Right lobe of liver (tissue), 6 donors: ENCODE measurements at places on chromosomes 3 and 15. TPM values are rescaled to one million over a fixed set of nuclear protein-coding genes. Genes with fewer than 3 reads are reported as not detected.
A peak's percentile ranks its signal among the peaks of the same experiment; 100 is the strongest.

- H3K27me3 ChIP-seq = no peaks in the 10 kb centered on the region
Observed at GRCh38 chr3:111723293-111724215, 128.4 kb upstream of the ZBED2 start.

DNA sequence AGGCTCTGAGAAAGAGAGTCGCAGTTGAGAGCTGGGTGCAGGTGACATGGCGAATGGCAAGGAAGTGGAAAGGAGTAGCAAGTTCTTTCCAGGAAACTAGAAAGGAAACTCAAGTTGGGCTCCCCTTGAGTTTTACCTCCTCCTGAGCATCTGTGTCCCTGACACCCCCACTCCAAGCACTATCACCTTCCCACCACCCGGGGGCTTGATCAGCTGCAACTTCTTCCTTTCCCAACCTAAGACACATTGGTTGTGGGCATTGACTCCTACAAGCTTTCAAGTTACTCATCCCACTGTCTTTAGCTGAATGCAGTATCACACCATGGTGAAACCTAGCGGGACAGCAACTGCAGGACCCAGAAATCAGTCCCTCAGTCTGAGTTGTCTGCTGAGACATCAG is 256.6 kb upstream of the NR2F2 start:
- no peak for DNase-seq
- no peaks in the 10 kb centered on the region for H3K4me1 ChIP-seq
- no peak overlapping the region for H3K4me3 ChIP-seq
- no peaks in the 10 kb centered on the region for H3K27me3 ChIP-seq
- no peaks in the 10 kb centered on the region for H3K36me3 ChIP-seq

GRCh38 chr3:43790476-43790875 is 99.7 kb downstream of the ABHD5 start:
- H3K27ac ChIP-seq = no peak overlapping the region
- no peaks in the 10 kb centered on the region for H3K27me3 ChIP-seq
- no peak overlapping the region for H3K4me3 ChIP-seq
- DNase-seq = no peak
- H3K4me1 ChIP-seq = no peaks in the 10 kb centered on the region

- no peaks in the 10 kb centered on the region for H3K4me1 ChIP-seq
- no peaks in the 10 kb centered on the region for H3K36me3 ChIP-seq
- H3K27me3 ChIP-seq = no peaks in the 10 kb centered on the region
- no peak for DNase-seq
- H3K27ac ChIP-seq = no peak overlapping the region
- H3K4me3 ChIP-seq = no peak overlapping the region
Observed at GRCh38 chr3:105348307-105348706, 18.4 kb upstream of the ALCAM start.

The C3orf49 gene
- total RNA-seq = not detected

DNA sequence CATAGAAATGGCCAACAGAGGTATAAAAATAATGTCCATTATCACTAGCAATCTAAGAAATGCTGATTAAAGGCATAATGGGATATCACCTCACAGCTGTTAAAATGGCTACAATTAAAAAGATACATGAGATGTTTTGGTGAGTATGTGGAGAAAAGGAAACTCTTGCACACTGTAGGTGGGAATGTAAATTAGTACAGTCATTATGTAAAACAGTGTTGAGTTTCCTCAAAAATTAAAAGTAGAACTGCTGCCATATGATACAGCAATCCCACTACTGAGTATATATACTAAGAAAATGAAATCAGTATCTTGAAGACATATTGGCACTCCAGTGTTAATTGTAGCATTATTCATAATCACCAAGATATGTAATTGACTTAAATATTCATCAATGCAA is 982.2 kb upstream of the EPHA6 start:
- H3K36me3 ChIP-seq = no peaks in the 10 kb centered on the region
- no peak for DNase-seq
- no peaks in the 10 kb centered on the region for H3K4me1 ChIP-seq
- H3K4me3 ChIP-seq = no peak overlapping the region
- no peak overlapping the region for H3K27ac ChIP-seq

DNA sequence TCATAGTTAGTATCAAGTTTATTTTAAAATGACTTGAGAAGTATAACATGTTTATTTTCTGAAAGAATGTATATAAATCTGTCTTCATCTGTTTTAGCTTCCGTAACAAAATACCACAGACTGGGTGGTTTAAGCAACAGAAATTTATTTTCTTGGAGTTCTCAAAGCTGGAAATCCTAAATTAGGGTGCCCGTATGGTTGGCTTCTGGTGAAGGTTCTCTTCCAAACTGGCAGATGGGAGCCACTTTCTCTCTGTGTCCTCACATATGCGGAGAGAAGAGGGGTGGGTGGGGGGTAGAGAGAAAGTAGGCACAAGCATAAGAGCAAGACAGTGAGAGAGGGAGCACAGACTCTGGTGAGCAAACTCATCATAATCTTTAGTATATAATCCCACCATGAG is 142.3 kb downstream of the ZIC1 start:
- no peak overlapping the region for H3K27ac ChIP-seq
- H3K4me1 ChIP-seq = no peaks in the 10 kb centered on the region
- no peaks in the 10 kb centered on the region for H3K36me3 ChIP-seq
- no peak for DNase-seq

DNA sequence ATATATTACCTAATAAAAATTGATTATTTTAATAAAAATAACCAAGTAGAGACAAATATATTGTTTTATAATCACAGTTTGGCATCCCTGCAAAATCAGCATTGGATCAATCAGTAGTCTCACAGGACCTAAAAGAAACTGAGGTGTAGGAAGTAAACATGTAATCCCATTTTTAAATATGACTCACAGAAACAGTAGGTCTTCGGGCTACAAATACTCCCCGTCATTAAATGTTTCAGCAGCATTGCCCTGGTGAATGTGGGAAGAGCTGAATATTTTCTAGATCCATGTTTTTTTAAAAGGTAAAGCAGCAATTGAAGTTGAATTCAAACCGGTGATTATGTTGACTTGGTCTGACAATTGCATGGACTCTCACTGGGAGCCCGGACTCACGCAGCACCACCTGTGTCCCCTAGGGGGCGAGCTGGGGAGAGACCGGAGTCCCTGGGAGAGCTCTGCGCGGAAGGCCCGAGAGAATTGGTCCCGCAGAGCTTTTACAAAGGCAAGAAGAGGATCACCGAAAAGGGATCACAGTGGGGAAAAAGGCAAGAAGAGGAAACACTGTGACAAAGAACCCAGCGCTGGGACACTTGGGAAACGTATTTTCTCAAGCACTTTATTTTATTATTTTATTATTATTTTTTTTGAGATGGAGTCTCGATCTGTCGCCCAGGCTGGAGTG is 17.2 kb upstream of the USP3 start:
- H3K36me3 ChIP-seq = no peaks in the 10 kb centered on the region
- H3K27me3 ChIP-seq = no peaks in the 10 kb centered on the region
- no peaks in the 10 kb centered on the region for H3K4me1 ChIP-seq
- no peak overlapping the region for H3K4me3 ChIP-seq

GRCh38 chr15:63332367-63333124 is 49.1 kb downstream of the CA12 start:
- DNase-seq = no peak
- H3K27me3 ChIP-seq = no peaks in the 10 kb centered on the region
- H3K27ac ChIP-seq = no peak overlapping the region
- no peaks in the 10 kb centered on the region for H3K36me3 ChIP-seq
- no peak overlapping the region for H3K4me3 ChIP-seq

- H3K36me3 ChIP-seq = no peaks in the 10 kb centered on the region
- no peak overlapping the region for H3K27ac ChIP-seq
- DNase-seq = no peak
- peaks cover 17% of the 10 kb centered on the region for H3K4me1 ChIP-seq
- H3K27me3 ChIP-seq = no peaks in the 10 kb centered on the region
- no peak overlapping the region for H3K4me3 ChIP-seq
Observed at GRCh38 chr3:123809597-123809996, 74.5 kb downstream of the MYLK start.

DNA sequence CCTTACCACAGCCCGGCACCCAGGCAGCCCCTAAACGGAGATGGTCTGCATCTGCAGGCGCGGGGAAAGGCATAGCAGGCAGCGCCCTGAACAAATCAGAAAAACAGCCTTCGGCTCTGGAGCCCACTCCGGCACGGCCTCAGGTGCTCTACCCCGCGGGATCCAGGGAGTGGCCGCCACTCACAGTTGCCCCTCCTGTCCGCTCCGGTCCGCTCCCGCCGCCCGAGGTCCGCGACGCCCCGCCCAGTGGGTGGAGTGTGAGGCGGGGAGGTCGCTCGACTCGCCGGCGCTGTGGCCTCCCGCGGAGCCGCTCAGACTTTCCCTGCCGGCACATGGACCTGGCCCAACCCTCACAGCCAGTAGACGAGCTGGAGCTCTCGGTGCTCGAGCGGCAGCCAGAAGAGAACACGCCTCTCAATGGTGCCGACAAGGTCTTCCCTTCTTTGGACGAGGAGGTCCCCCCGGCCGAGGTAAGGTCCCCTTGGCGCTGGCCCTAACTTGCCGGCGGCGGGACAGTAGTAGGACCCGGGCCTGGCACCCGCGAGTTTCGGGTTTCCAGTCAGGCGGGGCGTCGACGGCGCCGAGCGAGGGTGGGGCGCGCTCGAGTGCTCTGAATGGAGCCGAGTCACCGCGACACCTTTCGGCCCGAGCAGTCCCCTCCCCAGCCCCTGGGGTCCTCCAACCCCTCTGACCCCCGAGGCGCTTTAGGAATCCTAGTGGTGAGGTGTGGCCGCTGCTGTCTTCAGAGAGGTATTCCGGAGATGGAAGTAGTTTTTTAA is at the start of gene C3orf52:
Gene C3orf52 (plus strand): TSS at position 314 of the 779 bp plus-strand sequence. CDS start 19 bp downstream, at position 333.
- H3K27me3 ChIP-seq = no peaks in the 10 kb centered on the region
- peak within 1 kb of the TSS; percentile 50 for H3K4me3 ChIP-seq
- peak; percentile 80 for DNase-seq

The GPR87 gene
- total RNA-seq = not detected

The RLBP1 gene
- total RNA-seq = not detected

GRCh38 chr3:16085884-16086608 is 88.4 kb upstream of the GALNT15 start:
- H3K36me3 ChIP-seq = no peaks in the 10 kb centered on the region
- H3K4me1 ChIP-seq = no peaks in the 10 kb centered on the region
- H3K27me3 ChIP-seq = no peaks in the 10 kb centered on the region
- no peak overlapping the region for H3K4me3 ChIP-seq
- DNase-seq = peak; percentile 53
- H3K27ac ChIP-seq = no peak overlapping the region

The APOD gene
- 5.6 TPM for total RNA-seq

DNA sequence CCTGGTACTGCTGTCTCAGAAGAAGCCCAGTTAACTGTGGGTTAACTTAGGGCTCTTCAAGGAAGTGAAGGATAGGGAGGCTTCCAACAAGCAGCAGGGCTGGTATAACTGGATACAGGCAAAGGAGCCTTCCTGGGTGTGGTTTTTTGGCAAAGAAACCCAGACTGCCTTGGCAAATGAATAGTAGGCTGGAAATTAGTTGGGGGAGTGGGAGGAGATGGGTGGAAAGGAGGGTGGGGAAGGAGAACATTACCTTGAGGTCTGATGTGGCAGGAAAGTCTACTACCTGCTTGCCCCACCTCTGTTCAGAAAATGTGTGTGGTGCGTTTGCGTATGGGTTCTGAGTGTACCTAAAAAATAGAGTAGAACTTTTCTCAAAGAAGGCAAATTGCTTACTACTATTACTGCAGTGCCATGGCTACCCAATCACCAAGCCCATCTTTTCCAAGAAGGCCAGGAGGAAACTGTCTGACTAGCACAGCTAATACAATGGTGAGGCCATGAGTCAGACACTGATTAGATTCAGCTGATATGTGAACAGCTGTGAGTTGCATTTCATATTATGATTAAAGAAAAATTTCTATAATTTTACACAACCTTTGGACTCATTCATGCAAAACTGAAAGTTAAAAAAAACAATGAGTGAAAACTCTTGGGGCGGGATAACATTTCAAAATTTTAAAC is 55.2 kb downstream of the SPTSSB start:
- H3K27ac ChIP-seq = no peak overlapping the region
- H3K27me3 ChIP-seq = no peaks in the 10 kb centered on the region
- H3K4me1 ChIP-seq = no peaks in the 10 kb centered on the region
- DNase-seq = no peak

GRCh38 chr3:66797889-66798560 is 200.1 kb upstream of the KBTBD8 start:
- no peaks in the 10 kb centered on the region for H3K4me1 ChIP-seq
- H3K27me3 ChIP-seq = no peaks in the 10 kb centered on the region
- no peak for DNase-seq
- no peak overlapping the region for H3K27ac ChIP-seq
- no peak overlapping the region for H3K4me3 ChIP-seq
